GM13976 (cell line): ENCODE measurements at places on chromosomes 2 and 18.
A peak's percentile ranks its signal among the peaks of the same experiment; 100 is the strongest.

- peak; percentile 77 for DNase-seq
These were observed at the start of gene KCNS3 for GRCh38 chr2:17878281-17879136. TSS of gene KCNS3 (plus strand) at chr2:17878667. CDS start at chr2:17931009, 52,342 bp downstream.

DNA sequence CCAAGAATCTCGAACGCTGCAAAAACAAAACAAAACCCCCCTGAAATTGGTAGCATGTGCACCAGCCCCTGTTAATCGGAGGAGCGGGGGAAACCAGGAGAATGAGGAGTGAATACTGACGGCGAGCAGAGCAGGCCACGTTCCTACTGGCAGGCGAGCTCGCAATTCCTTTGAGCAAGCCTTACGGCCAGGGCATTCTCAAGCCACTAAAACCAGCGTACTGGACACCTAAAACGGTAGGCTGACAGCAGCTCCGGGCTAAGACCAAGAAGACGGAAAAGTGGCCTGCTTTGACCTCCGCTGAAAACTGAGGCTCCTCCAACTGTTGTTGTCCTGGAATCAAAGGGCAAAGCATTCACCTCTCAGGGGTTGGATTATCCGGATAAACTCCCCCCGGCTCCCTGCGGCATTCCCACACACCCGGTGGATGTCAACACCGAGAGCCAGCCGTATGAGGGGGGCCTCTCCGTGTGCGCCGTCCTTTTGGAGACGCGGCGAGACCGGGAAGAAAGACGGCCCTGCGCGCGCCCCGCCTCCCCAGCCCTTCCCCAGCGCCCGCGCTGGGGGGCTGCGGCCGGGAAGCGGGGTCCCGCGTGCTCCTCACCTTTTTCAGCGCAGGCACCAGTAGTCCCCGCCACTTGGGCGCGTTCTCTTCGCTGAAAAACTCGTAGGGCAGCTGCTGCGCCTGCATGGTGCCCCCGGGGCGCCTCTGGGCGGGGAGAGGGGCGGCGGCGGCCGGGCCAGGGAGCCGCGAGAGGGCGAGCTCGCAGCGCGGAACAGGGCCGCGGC lies 925 bp downstream of the SOS1 start:
- peak; percentile 83 for DNase-seq

DNA sequence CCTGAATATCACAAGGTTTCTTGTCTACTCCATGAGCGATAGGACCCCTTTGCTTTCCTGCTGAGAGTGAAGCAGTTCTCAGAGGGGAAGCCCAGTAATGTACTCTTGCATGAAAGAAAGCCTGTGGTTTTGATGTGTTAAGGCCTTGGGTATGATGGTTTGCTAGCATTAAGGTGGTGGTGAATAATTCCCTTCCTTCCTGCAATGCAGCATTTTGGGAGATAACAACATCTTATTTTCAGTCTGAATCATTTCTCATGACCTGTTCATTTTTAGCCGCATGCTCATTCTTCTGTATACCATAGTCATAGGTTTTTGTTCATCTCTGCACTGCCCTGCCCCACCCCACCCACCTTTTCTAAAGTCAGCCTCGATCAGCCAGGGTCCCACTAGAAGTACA lies 66.2 kb downstream of the HNMT start:
- no peak for DNase-seq

GRCh38 chr2:98468621-98469236 lies 24.1 kb downstream of the INPP4A start:
- DNase-seq, result no peak

GRCh38 chr18:9095297-9096006 lies 7.0 kb upstream of the NDUFV2 start:
- peak; percentile 57 for DNase-seq

DNA sequence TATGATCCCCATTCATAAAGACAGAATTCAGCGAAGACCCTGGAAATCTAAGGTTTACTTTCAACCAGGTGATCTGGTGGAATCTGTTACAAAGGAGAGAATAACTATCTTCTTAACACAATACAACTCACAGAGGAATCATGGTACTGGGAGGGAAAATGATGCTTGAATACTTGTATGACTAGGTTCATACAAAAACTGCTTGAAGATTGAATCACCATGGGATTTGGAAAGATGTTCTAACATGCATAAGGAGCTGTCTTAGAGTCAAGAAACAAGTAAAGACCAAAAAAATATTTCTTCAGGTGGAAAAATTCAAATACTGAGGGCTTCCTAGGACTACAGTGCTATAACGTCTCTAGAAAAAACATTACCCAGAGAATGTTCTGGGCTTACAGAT lies 32.2 kb downstream of the COL5A2 start:
- no peak for DNase-seq

GRCh38 chr2:204172145-204172600 lies 235.6 kb downstream of the ICOS start:
- DNase-seq, result no peak

DNA sequence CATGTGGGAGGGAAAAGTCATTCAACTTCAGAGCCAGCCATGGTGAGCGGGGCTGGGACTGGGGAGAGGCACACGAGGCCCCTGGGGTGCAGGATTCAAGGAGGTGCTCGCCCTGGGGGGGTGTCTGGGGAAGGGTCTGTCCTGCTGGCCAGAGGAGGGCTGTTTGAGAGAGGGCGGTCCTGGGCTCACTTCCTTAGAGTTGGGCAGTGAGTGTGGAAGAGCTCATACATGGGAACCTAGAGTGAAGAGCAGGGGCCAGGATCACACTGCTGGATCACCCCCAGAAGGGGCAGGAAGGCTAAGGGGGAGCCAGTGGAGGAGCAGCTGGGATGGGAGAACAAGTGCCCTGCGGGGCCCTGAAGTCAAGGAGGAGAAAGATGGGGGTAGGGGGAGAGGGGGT lies 6.5 kb downstream of the SH3BP4 start:
- DNase-seq, result no peak

- DNase-seq, result no peak
These were observed 138.4 kb upstream of the CCDC68 start for GRCh38 chr18:55097456-55098170.

GRCh38 chr18:23183411-23184150 lies 48.3 kb downstream of the CABLES1 start:
- DNase-seq, result no peak

GRCh38 chr18:35180455-35180854 lies 60.4 kb upstream of the ZNF397 start:
- DNase-seq, result no peak

- no peak for DNase-seq
These were observed 11.1 kb upstream of the SKOR2 start for GRCh38 chr18:47262301-47263149.

GRCh38 chr2:231933916-231934401 lies 7.8 kb upstream of the NPPC start:
- DNase-seq, result no peak

- DNase-seq, result no peak
These were observed 1671.8 kb upstream of the DDX18 start for GRCh38 chr2:116142644-116143227.

GRCh38 chr2:239137165-239137897 lies 263.5 kb downstream of the HDAC4 start:
- DNase-seq, result no peak

DNA sequence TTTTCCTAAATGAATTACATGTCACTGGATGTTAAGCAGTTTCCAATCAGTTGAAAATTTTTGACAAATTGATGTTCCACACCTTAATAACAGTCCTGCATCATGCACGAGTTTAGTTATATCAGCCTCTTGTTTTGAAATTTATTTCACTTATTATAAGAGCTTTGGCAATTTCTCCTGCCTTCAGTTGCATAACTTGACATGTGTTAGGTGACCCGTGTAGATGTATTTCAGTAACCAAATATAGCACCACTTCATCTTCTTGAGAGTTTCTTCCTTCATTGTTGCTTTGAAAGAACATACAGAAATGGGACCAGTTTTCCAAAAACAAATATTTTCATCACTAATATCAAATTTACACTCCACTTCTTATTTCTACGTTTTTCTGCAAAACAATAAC lies 202.7 kb downstream of the PDE11A start:
- DNase-seq, result no peak

- no peak for DNase-seq
These were observed 84.0 kb downstream of the DDX1 start for GRCh38 chr2:15675456-15676195.

DNA sequence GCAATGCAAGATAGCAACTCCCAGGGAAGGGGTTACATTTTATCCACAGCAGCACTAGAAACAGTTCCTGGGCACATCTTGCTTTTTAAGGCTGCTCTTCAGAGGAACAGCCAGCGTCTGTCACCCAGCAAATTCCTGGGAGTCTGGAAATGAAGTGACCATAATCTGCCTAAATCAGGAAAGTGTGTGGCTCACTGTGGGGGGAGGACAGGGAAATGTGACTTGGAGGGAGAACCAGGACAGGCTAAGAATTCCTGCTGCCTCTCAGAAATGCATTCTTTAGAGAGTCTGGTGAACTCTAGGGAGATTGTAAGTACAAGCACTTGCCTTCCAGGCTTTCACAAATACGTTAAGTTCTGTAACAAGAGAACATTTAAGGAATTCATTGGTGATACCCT lies 364.3 kb upstream of the SPHKAP start:
- DNase-seq, result no peak

GRCh38 chr2:59021786-59022185 lies 780.7 kb upstream of the FANCL start:
- DNase-seq, result no peak

DNA sequence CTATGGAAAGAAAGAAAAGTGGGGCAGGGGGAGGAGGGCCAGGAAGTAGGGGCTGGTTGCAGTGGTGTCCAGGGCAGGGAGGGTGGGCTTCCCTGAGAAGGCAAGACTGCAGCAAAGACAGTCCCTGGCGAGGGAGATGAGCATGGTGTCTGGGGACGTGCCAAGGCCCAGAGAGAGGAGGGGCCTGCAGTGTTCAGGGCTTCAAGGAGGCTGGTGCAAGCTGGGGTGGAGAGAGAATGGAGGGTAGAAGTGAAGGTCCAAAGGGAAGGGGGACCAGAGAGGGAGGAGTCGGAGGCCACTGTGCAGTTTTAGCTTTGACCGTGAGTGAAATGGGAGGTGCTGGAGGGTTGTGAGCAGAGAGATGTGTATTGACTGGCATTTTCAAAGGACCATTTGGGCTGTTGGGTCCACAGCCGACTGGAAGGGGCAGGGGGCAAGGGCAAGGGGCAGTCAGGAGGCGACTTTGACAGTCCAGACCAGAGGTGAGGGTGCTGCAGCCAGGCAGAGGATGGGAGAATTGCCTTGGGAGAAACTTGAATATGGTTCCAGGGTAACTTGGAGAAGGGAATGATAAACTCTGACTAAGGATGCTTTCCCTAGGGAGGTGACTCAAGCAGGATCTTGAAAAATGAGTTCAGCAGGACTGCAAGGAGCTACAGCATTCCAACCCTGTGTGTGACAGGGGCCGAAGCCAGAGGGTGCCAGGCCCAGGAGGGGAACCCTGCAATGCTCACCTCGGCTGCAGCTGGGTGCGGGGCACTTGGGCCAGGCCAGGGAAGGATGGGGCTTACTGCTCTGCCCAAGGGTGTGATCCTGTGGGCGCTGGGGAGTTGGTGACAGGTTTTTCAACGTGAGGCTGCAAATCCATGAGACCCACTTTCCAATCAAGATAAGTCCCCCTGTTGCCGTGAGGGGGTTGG lies 177.1 kb upstream of the HAAO start:
- DNase-seq, result no peak

DNA sequence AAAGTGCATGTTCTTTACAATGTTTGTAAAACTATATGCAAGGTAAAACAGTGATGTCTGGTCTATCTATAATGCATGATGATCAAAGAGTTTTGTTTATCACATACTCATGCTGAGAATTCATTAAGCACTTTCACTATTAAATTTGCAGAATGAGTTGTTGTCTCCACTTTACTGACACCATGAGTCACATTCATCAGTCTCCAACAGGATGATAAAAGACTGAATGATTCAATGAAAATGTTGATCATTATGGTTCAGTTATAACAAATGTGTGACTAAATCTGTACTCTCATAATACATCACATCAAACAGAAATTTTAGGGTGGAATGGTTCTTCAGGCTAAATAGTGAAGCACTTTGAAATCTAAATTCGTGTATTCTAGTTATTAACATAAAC lies 129.0 kb downstream of the ERBB4 start:
- DNase-seq, result no peak

DNA sequence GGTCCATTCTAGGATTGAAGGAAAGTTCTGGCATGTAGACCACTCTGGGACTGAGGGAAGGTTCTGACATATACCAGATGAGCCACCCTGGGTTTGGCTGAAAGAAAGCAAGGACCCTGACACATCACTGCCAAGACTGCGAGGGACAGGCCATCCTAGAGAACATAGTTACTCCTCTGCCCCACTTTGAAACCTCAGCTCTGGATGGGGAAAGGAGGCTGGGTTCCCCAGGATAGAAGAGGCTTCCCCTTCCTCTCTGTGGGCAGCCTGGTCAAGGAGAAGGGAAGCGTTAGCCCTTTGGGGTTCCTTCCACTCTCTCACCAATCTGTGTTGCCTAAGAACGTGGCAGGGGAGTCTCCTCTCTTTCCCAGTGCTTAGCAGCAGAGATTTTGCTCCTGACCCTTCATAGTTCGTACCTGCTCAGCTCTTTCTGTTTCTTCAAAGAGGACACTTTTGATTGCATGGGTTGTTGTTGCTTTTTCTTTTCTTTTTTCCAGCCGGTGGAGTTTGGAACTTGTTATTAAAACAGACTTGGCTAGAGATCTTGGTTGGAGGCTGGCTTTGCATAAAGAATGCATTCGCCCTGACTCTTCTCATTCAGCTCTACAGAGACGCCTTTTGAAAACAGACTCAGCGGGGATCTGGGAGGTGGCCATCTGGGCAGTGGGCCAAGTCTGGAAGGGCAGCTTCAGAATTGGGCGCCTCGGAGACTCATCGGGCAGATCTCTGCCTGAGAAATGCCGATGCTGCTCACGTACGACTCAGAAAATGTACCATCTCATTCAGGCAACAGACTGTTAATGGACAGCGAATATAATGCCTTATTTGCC lies 166.1 kb downstream of the CLIP4 start:
- no peak for DNase-seq

DNA sequence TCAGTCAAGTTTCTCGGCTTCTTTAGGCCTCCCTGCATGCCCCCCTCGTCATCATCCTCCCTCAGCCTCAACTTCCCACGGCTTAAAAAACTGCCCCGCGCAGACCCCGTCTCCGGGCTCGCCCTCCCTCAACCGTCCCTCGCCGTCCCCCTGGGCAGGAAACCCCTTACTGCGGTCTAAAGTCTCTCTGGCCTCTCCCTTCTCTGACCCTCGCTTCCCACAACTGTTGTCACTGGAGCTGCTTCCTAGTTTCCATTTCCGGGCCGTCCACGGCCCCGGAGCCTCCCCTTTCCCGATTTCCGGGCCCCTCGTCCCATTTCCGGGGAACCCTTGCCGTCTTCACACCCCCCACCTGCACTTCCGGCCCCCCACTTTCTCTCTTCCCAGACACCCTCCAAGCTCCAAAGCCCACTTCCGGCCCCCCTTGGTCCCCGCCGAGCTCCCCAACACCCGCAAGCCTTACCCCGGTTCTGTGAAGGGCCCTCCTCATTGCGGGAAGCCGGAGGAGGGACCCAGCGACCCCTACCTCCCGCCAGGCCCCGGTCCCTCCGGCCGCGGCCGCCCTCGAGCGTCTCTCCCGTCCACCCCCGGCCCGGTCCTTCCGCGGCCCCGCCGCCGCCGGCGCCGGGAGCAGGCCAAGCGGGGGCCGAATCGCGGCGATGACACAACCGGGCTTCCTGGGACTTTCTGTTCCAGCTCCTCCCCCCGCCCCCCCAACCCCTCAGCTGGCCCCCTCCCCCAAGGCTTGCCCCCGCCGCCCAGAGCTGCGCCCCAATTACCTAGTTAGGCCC lies 513 bp downstream of the TRIP12 start:
- peak; percentile 80 for DNase-seq

- DNase-seq, result no peak
These were observed 5.9 kb downstream of the SERPINB11 start for GRCh38 chr18:63708650-63709049.
